ENCODE measurements at places on chromosomes 2 and 18.

DNA sequence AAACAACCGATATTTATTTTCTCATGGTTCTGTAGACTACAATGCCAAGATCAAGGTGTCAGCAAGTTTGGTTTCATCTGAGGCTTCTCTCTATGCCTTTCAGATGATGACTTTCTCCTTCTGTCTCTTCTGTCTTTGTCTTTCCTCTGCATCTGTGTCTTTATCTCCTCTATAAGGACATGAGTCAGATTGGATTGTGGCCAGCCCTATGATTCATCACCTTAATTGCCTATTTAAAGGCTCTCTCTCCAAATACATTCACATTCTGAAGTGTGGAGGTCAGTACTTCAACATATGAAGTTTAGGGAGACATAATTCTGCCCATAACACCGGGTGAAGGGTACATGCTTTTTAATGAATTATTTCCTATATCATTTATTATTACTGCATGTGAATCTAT, 71.2 kb upstream of the CNTNAP5 start:
- no peak for DNase-seq

- no peak for DNase-seq
Measured at GRCh38 chr2:168849610-168850009, 40.6 kb downstream of the SPC25 start.

DNA sequence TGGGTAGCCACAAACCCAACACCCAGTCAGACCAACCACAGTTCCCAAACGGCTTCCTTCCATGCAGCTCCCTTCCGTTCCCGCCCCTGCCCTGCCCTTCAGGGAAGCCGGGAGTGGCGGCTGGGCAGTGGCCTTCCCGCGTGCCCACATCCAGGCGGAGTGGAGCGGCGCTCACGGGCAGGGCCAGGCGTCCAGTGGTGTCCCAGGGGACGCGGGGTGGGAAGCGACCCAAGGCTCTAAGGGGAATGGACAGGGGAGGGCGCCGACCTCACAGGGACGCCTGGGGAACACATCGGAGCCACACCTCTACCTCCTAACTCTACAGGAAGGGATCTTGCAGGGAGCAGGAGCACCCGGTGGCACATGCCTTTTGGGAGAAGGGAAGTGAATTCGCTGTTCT, 225.9 kb upstream of the MGAT5 start:
- DNase-seq: no peak

- DNase-seq: peak; percentile 28
Measured at GRCh38 chr2:74436848-74437695, 4.7 kb downstream of the RTKN start.

GRCh38 chr2:134634054-134634753, 84.6 kb downstream of the TMEM163 start:
- DNase-seq: no peak

DNA sequence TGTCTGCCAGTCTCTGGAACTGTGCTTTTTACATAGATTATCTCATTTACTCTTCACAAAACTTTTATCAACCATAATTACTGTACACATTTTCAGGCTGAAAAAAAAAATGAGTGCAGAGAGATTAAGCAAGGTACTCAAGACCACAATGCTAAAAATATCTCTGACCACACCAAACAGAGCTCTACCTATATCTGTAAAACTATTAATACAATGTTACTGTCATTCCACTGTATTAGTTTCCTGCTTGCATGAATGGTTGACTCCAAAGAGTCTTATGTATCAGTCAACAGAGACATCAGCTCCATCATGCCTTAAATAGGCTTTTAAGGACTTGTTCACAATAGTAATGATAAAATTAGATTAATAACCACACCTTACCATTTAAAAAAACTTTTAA, 134.7 kb upstream of the CCDC150 start:
- DNase-seq: no peak

GRCh38 chr18:8004792-8005191, 437.7 kb downstream of the PTPRM start:
- no peak for DNase-seq

- DNase-seq: no peak
Measured at GRCh38 chr18:20975077-20975476, 136.5 kb downstream of the ROCK1 start.

DNA sequence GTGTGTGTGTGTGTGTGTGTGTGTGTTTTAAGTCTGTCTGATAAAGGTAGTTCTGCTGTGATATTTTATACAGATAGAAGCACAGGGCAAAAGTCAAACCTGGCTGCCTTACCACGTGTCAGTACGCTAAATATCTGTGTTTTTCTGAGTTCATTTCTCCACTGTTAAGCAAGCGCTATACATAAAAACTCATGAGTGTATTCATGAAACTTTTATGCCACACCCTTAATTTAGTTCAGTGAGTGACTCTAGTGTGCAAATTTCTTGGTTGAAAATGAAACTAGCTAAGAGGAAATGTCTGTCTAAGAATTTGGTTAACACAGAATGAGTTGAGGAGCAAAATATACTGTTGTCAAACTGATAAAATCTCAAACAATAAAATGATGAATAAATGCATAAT, 11.2 kb downstream of the CASP10 start:
- peak; percentile 33 for DNase-seq

DNA sequence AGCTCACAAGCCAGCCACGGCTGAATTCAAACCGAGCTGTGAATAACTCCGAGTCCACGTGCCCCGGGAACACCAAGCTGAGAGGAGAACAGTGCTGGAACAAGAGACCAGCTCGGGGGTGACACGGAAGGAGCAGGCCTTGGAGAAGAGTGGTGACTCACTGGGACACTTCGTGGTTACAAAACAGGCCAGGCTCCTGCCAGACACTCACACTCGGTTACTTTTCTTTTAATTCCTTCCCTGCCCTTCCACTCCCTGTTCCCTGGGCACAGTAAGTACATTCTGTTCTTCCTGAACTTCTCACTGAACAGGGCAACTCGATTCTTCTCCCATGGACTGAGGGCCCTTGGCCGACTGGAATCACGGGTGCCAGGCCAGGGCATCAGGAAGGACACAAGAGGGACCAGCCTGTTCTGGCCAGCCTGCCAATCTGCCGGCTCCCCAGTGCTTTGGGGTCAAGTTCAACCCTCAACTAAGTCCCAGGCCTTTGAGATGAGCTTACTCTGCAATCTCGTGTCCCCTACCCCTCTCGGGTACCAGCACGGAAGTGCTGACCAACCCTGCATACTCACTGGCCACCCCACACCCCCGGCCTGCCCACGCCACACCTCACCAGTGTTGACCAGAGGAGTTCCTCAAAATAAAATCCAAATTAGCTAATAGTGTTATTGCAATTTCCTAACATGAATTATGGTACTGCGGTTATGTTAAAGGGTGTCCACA, 87.5 kb downstream of the TFCP2L1 start:
- no peak for DNase-seq

GRCh38 chr2:95345081-95345562, 48.0 kb downstream of the KCNIP3 start:
- DNase-seq: no peak

- no peak for DNase-seq
Measured at GRCh38 chr2:241111440-241111805, 9.3 kb upstream of the MTERF4 start.

DNA sequence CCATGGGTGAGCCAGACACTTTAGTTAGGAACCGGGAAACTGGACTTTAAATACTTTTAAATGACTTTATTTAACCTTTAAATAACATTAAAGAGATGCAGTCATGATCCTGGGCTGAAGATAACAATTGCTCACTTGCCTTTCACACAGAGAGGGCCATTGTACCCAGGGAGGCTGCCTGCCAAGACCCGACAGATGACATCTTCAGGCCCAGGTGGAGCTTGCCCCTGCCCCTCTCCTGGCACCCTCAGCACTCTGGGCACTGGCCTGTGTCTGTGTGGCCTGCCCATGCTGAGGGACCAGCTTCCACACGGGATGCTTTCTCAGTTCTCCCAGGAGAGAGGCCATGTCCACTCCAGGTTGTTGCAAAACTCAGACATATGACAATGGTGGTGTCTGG, 216.4 kb upstream of the MYT1L start:
- no peak for DNase-seq

DNA sequence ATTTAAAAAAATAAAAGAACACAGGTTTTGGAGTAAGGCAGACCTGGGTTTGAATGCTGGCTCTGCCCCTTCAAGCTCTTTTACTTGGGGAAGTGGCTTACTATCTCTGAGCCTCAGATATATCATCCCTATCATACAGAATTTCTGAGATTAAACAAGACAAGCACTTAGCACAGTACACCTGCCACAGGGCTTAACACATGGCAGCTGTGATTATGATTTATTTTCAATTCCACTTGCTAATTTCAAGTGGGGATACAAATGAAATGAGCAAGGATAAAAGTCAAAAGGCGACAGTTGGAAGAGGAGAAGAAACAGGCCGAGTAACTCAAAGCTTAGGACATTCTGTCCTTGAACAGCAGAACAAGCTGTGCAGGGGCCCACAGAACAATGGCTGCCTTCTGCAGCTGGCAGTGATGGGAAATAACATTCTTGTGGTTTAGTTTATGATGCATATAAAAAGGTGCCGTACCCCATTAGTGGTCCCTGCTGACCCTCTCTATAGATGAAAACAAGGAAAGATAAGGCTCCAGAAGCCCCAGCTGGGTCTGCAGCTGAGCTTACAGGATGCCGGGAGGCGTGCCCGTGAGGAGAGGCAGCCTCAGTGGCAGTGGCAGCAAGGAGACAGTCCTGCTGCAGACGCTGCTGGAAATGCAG, 45.3 kb downstream of the KIF3C start:
- no peak for DNase-seq

DNA sequence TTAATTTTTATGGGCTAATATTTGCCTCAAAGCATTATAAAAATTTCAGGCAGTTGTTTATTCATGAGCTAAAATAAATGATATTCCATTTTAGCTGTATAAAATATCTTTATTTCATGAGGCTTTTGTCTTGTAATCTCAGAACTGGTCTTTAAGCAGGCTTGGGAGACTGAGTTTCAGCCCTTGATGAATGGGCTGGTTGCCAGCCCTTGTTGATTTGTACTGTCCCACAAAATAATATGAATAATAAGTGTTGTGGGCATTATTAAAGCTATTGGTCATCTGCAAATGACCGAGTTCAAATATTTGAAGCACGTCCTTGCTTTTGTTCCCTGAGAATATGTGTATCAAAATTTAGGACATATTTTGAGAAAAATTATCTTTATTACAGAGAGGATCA, 18.2 kb downstream of the INPP1 start:
- no peak for DNase-seq

DNA sequence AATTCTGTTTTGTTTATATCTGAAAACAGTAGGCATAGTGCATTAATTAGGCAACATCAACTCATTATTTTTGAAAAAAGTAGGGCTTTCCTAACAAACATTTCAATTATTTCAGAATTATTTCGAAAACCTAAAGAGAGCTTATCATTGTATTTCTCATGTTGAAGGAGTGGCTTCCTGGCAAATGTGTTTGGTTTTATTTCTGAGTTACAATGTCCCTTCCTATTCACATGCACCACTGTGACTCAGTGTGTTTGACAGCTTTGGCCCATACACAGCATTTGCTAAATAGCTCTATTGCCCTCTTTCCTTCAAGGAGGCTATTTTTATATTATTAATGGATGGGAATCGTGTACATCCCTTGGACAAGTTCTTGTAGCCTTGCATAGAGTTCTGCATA, 205.9 kb downstream of the PTGR3 start:
- DNase-seq: no peak

DNA sequence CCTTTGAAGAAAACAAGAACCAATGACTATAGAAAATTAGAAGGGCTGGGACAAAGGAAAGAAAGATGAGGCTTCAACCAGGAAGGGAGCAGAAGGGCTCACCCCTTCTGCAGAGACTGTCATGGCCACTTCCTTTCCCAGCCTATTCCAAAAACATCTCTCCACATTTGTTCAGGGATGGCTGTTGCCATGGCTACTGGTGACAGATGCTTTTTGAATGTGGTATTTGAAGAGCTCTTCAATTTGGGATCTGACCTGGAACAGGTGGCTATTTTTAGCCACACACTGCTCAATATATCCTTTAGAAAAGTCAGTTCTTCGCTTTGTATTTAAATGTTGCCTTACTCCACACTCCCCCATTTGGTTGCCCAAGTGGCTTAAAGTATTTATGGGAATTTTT, 64.1 kb upstream of the LCLAT1 start:
- no peak for DNase-seq

DNA sequence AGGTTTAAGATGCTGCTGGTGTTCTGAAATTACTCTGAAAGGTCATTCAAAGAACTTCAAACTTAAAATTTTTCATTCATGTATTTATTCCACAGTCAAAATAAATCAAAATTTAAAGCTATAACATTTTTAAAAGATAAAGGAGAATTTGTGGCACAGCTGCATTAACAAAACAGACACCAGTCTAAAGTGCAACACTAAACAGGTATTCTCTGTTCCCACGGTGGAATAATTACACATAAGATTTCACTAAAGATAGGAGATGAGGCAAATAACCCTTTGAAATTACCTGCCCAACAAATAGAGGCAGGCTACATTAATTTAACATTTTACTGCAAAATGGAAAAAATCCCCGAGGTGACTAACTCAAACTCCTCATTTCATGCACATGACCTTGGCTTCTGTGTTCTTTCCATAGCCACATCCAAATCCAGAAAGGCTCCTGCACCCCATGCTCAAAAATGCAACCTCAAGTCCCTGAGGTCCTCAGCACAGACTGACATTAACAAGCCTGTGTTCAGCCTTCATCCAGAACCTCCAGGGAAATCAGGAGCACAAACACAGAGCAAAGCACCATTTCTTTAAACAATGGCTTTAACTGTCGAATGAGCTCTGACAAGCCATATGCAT, 10.5 kb downstream of the COX7A2L start:
- DNase-seq: no peak

DNA sequence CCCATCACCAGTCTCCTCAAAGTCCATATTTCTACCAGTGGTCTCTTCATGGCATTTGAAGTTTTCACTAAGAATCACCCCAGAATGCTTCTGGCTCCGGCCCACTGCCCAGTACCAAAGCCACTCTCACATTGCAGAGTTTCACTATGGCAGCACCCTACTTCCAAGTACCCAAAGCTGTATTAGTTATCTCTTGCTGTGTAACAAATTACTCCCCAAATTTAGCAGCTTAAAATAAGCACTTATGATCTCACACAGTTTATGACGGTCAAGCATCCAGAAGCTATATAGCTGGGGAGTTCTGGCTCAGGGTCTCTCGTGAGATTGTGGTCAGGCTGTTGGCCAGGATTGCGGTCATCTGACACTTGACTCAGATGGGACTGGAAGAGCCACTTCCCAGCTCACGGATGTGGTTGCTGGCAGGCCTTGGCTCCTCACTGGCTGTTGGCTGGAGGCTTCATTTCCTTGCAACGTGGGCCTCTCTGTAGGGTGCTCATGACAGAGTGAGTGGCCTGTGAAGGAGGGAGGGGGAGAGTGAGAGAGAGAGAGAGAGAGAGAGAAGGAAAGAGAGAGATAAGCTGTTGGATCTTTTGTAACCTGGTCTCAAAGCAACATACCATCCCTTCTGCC, 189.5 kb downstream of the CTIF start:
- no peak for DNase-seq
